Activated naive CD4-positive, alpha-beta T cell treated with anti-CD3 and anti-CD28 coated beads, Interleukin-2, amount 10 ng/mL, durations not matched to agents 5 hours and 36 hours (primary cell): ENCODE measurements at places on chromosomes 5 and 9. TPM values are rescaled to one million over a fixed set of nuclear protein-coding genes. Genes with fewer than 3 reads are reported as not detected.

Gene FGF18
- total RNA-seq: 0.12 TPM

Gene UBTD2
- 9.9 TPM for total RNA-seq

Gene CDH9
- total RNA-seq: not detected

Gene NIPAL4
- 0.30 TPM for total RNA-seq

Gene IFNA8
- total RNA-seq: not detected

Gene IL13
- total RNA-seq: 2.7 TPM

Gene F2R
- total RNA-seq: 4.8 TPM

Gene FCN1
- total RNA-seq: not detected
